Stimulated activated CD4-positive, alpha-beta T cell treated with anti-CD3 and anti-CD28 coated beads, Interleukin-1b, Interleukin-23, amount 100 ng/mL, for 48 hours (primary cell): ENCODE measurements at places on chromosomes 3 and 15.
A peak's percentile ranks its signal among the peaks of the same experiment; 100 is the strongest.

DNA sequence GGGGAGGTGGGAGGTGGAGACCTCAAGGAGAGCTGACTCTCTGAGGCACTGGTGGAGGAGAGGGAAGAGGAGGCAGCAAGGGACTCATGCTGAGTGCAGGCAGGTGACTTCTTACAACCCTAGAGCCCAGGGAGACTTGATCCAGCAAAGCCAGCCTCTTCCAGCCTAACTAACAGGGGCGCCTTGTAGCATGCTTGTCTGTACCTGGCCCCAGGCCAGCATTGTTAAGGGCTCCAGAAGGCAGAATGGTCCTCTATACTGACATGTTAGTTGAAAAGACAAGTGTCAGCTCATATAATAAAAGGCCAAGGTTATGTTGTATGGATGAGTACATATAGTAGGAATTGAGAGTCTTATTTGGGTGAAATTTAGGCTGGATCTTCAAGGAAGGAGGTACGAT lies 65.4 kb downstream of the CHDH start:
- DNase-seq: no peak

DNA sequence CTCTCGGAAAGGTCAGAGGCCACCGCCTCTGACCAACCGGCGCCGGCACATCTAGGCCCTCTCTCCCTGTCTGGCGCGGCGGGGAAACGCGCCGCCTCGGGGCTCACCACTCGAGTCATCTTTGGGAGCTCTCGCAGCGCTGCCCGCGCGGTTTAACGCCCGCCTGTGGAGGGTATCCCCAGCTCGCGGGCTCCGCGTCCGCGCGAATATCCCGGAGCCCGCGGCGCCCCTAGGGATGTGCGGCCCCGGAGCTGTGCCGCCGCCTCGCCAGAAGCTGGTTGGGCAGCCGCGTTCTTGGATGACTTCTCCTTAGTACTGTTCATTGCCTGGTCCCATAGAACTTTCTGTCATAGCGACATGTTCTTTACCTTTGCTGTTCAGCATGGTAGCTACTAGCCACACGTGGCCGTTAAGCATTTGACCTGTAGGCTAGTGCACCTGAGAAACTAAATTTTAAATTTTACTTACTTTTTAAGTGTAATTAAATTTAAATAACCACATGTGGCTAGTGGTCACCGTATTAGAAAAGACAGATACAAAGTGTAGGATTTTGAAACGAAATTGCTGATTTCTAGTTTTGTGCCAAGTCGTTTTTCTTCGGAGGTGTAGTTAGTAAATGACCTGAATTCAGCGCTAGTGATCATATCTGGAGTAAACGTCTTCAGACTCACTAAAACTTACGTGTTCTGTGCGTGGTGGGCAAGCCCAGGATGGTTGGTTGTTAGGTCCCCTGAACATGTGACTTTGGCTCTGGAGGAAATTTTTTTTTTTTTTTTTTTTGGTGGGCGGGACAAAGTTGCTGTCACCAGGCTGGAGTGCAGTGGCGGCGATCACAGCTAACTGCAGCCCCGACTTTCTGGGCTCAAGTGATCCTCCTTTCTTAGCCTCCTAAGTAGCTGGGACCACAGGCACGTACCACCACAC lies 835 bp downstream of the ARIH2 start:
- peak; percentile 75 for DNase-seq

DNA sequence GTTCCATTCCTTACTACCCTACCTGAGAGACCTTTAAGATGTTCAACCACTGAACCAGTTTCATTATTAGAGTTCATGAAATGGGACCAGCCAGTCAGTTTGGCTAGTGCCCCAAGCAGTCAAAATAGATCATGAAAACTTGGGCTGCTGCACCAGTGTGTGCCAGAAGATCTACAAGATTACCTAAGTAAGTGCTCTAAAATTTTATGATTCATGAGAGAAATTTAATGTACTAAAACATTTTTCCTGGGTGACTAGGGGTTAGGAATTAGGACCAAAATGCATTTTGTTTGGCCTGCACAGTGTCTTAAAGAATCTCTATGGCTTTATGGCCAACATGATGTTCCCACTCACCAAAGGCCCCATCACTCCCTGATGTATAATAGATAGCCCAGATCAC lies 214.7 kb downstream of the ATP8B4 start:
- DNase-seq: no peak

DNA sequence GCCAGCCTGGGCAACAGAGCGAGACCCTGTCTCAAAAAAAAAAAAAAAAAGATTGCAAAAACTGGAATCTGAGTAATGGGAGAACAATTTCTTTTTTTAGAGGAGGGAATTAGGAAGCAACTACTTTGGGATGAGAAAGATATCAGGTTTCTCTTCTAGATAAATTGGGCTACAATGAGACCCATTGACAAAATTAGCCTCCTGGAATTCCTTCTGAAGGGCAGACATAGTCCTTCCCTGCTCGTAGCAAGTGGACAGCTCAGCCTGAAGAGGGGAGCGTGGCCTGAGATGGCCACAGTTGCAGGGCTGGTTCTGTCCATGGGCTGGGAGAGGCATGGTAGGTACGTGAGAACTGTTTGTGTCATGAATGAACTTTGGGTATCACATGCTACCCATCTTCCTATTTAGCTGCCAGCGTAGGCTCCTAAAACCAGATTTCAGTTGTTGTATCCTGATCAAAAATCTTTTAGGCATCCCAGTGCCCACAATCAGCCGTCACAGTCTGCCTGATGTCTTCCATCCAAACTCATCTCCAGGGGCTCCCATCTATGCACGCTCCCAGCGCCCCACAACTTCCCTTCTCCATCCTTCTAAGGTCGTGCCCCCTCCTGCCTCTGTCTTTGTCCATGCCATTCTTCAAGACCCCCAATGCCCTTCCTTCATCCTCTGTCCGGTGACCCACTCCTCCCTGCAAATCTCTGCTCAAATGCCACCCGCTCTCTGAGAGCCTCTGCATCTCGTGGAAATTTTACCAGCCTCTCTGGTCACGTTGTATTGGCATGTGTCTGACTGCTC lies 92.0 kb upstream of the NR2E3 start:
- no peak for DNase-seq

DNA sequence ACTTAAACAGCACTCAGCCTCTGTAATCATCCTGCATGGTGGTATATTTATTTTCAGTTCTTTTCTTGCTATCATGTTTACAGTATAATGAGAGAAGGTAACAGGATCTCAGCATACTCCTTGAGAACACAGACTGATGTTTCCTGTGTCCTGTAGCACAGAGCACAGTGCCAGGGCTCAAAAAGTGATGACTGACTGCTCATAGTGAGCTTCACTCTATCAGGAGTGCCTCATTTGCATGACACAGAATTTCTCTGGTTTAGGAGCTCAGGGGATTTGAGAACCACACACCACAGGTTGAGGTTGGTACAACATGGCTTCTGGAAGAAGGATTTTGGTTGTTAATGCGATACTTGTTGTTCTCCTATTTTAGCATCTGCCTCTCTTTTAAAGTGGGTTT lies 68.5 kb upstream of the SLC2A2 start:
- DNase-seq: no peak
